Lung (tissue), 17 donors: ENCODE measurements at places on chromosomes 11 and 22. TPM values are rescaled to one million over a fixed set of nuclear protein-coding genes. Genes with fewer than 3 reads are reported as not detected.

OR1S2 gene
- total RNA-seq = not detected

CDKN1C gene
- 29.7 TPM for total RNA-seq

KCNJ11 gene
- 4.5 TPM for total RNA-seq

GRCh38 chr22:41939981-41940831 is 6.7 kb downstream of the CENPM start:
- no peak for DNase-seq

GRCh38 chr22:36149441-36149840 is 11.1 kb downstream of the APOL3 start:
- no peak for DNase-seq

GRCh38 chr11:119694334-119694733 is 34.7 kb downstream of the NECTIN1 start:
- DNase-seq = no peak

GRCh38 chr11:9651481-9651880 is 12.4 kb upstream of the SWAP70 start:
- DNase-seq = no peak

GRCh38 chr22:27754888-27755480 is 46.6 kb downstream of the MN1 start:
- no peak for DNase-seq

GRCh38 chr11:13169709-13170108 is 107.9 kb upstream of the BMAL1 start:
- no peak for DNase-seq
